ENCODE measurements at places on chromosomes 7 and 10.

DNA sequence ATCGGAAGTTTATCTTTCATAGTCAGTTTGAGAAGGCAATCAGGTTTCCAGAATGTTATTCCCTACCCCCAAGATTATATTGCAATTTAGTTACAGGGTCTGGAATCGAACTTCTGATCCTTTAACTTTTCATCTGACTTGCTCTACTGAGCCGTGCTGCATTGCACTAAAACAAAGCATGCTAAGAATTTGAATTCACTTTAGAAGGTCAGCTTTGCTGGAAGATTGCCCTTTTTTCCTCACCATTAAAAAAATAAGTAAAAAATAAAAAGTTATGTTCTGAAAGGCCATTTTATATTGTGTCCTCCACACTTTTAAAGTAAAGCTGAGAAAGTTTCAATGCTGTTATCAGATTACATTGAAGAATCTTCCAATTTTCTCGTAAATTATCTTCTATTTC, 388.8 kb upstream of the PHF14 start:
- no peak for DNase-seq

- DNase-seq, result no peak
Observed at GRCh38 chr7:121382473-121382872, 13.6 kb downstream of the FAM3C start.

DNA sequence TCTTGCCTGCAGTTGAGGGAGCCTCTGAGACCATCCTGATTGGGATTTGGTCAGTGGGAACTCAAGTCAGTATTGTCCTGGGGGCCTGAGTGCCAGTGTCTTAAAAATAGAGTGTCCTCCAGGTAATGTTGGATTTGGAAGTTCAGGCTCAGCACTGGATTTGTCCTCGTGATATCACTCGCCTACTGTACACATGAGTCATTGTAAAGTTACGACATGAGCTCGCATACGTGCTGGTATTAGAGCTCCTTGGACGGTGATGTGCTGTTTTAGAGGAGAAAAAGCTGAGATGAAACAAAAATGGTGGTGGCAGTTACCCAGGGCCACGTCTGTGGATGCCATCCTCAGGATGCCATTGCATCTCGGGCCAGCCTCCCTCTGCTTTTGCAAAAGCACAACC, 78.2 kb downstream of the MGMT start:
- DNase-seq, result no peak

- DNase-seq, result no peak
Observed at GRCh38 chr10:119667562-119668328, 16.6 kb downstream of the BAG3 start.

DNA sequence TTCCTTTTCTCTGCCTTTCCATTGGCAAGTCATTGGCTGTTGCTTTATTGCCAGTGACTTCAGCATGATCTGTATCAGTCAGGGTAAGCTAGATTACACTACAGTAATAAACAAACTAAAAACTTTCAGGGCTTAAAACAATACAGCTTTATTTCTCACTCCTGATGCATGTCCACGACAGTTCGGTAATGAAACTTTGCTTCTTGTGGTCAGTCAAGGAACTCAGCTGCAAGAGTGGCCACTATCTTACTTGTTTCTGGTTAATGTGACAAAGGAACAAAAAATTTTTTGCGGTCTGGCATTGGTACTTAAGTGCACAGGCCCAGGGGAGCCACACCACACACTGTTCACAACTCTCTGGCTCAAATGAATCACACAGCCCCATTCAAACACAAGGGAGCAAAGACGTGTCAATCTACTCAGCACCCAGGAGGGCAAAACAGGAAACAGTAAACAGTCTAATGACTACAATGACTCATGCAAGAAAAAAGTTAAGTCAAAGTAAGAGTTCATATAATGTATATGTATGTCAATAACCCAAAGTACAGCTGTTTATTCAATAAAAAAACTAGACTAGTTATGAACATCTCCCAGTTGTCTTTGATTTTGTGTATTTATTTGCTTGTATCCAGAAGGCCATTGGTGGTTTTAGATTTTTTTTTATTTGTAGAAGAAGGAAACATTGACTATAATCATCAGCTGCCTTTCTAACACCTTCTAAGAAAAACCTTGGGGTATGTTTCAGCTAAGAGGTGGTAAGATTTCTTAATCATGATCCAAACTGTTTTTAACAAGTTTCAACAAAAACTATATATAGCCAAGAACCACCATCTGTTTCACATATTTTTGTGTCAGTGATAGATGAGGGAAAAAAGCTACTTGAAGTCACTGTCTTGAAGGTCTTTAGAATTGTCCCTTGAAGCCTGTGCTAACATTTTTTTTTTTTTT, 134.4 kb upstream of the FAM3C start:
- no peak for DNase-seq

GRCh38 chr7:94374721-94375566, 19.8 kb upstream of the COL1A2 start:
- no peak for DNase-seq

- DNase-seq, result no peak
Observed at GRCh38 chr10:120360571-120360970, 96.5 kb upstream of the PLPP4 start.

DNA sequence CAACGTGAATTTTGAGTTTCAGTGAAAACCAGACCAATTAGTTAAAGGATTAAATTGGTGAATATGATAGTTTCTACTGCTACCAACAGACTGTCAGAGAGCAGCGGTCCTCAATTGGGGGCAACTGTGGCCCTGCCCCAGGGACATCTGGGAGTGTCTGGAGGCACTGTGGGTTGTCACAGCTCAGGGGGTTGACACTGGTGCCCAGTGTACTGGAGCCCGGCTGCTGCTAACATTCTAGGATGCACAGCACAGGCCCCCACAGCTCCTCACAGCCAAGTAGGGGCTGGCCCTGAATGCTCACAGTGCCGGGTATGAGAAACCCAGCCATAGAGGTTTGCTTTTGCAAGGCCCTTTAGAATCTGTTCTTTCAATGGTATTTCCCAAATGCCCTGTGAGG, 84.1 kb upstream of the CXCL12 start:
- no peak for DNase-seq

- no peak for DNase-seq
Observed at GRCh38 chr10:48509974-48510692, 94.7 kb downstream of the ARHGAP22 start.

DNA sequence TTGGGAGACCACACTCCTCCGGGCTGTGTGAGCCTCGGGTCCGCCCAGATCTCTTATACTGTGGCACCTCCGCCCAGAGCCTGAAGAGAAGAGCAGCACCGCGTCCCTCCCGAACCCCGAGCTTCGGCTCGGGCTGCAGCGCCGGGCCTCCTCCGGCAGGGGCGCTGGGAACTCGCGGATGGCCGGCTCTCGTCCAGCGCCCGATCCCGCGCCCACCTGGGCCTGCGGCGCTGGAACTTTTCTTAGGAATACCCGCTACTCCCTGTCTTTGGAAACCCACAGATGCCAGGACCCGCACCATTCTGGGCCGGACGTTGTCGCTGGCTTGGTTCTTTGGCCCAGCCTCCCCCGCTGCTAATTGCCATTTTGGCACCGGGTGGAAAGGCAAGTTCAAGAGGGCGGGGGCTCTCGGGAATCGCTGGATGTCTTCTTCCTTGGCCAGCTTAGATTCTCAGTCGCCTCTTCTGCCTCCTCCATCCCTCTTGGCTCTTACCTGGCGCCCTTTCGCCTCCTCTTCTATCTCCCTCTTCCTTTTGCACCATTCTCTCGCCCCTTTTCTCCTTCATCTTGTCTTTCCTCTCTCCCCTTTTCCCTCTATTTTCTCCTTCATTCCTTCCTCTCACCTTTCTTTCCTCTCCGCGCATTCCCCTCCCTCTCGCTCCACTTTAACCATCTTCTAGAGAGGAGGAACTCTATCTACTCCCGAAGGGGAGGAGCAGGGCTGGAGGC, 2.1 kb upstream of the SORCS3 start:
- DNase-seq, result no peak

DNA sequence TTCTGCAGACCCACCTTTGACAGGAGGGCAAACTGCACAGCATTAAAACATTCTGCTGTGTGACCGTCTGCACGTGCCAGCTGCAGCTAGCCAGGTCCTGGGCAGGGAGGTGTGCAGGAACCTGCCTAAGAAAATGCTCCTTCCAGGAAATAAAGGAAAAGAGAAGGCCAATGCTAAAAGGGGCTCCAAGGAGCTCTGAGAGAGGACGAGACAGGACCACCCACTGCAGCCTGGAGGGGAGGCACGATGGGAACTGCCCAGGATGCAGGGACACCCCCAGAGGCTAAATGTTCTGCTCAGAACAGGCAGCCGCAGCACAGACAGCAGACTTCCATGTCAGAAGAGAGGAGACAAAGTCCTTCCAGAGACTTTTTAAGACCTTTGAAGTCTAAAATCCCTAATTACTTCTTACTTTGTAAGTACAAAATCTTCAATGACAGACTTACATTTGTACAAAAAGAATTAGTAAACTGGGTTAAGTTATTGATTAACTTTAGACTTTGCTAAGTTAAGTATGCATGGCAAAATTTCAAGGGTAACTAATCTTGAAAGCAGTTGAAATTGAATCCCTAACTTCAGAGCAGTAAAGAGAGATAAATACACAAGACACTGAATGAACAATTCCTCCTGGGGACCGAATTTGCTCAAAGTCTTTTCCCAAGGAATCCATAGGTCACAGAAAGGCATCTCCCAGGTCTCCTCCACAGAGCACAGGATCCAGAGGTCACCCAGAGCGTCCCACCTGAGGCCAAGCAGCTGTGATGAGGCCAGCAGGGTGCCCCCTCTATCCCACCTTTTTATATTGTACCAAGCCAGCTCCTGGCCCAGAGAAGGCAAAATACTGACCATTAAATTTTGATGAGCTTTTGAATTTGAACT, 21.5 kb downstream of the HSPA12A start:
- no peak for DNase-seq

DNA sequence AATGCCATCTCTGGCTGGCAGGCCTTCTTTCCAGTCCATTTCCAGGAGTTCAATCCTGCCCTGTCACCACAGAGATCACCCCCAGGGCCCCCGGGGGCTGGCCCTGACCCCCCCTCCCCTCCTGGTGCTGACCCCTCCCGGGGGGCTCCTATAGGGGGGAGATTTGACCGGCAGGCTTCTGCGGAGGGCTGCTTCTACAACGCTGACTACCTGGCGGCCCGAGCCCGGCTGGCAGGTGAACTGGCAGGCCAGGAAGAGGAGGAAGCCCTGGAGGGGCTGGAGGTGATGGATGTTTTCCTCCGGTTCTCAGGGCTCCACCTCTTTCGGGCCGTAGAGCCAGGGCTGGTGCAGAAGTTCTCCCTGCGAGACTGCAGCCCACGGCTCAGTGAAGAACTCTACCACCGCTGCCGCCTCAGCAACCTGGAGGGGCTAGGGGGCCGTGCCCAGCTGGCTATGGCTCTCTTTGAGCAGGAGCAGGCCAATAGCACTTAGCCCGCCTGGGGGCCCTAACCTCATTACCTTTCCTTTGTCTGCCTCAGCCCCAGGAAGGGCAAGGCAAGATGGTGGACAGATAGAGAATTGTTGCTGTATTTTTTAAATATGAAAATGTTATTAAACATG, 6.0 kb downstream of the CHPF2 start:
- DNase-seq, result no peak

DNA sequence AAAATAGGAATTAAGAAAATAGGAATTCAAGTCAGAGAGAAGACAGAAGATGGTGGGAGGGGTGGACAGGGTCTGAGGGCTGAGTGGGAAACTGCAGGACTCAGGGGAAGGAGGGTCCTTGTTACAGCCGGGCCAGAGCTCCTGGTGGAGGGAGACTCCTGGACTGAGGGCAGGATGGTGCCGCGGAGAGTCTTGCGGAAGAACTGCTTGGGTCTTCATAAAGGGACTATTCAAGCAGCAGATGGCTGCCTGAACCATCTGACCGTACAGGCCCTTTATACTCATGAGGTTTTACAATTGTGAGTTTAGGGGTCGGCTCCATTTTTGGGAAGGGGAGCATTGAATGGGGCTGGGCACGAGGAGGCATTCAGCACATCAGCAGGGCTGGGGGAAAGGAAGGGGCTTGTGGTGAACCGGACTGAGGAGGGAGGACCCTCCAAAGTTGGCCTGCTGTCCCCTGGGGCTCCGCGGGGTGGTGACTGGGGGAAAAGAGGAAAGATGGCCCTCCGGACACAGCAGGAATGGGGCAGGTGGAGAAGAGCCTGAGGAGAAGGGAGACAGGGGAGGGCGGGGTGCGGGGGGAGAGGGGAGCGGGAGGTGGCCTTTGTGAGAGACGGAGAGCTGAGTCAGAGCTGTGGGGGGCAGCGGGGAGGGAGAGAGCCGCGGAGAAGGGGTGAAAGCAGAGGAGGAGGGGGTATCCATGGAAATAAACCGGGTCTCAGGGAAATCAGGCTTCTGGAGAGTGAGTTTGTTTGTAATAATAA, 1.5 kb downstream of the FAM131B start:
- DNase-seq, result no peak

- DNase-seq, result peak; percentile 44
Observed at GRCh38 chr10:11225935-11226334, 208.3 kb downstream of the CELF2 start.

DNA sequence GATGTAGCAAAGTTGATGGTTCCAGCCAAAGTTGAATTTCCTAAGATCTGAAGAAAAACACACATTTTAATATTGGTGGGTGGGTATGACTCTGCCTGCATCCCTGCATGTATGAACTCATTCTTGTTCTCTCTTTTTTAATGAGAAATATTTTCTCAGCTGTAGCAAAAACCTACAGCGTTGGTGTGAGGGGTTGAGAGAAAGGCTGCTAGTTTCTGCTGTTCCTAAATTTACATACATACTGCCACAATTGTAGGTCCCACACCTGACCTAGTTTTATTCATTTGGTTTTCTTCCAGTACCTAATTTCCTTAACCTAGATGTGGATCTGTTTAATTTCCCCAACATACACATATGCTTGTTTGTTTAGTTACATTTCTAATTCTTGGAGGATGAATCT, 4.6 kb downstream of the AGFG2 start:
- no peak for DNase-seq

GRCh38 chr7:55066524-55066923, 47.7 kb downstream of the EGFR start:
- no peak for DNase-seq

DNA sequence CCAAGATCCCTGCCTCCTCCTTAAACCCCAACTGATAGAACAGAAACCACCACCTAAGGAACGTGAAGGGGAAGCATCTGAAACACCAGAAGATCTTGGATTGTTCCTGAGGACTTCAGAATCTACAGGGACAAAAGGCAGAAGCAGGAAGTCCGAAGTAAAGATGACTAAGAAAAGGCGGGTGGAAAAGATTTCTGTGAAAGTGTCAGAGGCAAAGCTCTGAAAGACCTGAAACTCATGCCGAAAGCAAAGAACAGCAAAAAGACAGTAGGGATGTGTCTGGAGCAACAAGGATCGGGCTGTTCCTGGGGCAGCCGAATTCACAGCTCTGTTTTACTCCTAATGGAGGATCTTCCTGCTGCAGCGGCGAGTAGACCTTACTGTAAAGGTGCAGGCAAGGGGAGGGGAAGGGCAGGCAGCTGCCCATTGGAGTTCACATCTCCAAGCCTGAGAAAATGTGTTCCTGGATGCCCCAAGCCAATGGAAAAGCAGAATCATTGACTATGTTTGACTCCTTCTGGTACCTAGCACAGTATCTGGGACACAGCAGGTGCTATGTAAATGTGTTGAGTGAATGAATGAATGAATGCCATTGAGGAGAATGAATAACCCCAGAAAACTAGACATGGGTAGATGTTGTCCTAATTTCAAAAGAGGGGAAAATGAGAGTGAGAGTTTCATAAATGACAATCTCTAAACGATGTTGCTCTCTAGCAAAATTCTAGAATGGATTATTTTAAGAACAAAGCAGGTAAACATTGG, 40.4 kb downstream of the PDIA4 start:
- no peak for DNase-seq
